ENCODE measurements at places on chromosomes 3 and 15.

GRCh38 chr15:44861439-44861910 lies 95.0 kb upstream of the TERB2 start:
- DNase-seq: no peak

DNA sequence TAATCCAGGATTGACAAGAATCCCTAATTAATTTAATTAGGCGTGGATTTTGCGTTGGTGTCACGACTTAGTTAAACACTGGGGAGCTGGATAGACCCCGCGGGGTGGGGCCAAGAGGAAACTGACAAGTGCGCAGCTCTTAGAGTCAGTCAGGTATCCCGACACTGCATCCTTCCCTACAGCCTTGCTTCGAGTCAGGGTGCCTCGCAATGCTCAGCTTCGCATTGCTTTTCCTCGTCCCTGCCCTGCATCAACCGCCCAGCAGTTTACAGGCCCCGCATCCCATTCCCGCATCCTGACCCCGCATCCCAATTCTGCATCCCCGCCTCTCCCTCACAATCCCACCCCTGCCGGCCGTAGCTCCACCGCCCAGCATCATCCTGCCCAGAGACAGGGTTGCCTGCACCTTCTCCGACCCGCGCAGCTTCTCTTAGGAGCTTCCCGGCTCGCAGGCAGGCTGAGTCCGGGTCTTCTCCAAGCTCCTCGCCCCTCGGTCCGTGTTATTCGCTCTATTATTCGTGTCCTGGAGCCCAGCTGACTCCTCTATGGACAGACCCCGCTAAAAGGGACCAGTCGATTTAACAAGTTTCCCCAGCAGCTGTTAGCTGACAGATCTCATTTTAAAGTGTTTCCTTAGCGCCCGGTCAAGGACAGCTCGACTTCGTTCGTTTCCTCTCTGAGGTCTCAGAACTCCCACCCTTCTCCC lies 699 bp upstream of the SHOX2 start:
- DNase-seq: no peak

DNA sequence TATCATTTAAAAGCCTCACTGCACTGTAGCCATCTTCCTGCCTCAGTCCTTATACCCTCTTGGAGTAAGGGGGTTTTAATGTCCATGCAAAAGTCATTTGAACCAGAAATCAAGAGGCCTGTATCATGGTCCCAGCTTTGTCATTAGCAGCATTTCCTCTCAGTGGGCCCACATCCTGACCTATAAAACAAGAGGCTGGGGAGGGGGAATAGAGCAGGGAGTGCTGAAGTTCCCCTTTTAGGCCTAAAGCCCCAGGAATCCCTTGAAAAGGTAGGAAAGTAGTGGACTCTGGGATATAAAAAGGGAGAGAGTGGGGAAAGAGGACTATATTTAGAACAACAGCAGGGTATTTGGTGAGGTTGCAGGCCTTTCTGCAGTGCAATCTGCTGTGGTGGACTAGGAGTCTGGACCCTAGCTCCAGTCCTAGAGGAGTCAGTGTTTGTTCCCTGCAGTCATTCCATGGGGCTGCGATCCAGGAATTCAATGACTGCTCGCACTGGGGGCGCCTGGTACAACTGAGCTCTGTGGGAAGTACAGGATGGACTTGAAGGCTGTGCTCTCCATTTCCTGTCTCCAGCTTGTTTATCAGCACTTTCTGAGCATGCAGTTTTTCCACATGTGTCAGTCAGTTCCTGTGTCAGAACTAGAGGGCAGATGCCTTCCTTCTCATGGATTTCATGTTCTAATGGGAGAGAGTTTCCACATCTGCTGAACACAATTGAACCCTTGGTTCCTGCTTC lies 46.8 kb downstream of the PDHB start:
- DNase-seq: no peak

DNA sequence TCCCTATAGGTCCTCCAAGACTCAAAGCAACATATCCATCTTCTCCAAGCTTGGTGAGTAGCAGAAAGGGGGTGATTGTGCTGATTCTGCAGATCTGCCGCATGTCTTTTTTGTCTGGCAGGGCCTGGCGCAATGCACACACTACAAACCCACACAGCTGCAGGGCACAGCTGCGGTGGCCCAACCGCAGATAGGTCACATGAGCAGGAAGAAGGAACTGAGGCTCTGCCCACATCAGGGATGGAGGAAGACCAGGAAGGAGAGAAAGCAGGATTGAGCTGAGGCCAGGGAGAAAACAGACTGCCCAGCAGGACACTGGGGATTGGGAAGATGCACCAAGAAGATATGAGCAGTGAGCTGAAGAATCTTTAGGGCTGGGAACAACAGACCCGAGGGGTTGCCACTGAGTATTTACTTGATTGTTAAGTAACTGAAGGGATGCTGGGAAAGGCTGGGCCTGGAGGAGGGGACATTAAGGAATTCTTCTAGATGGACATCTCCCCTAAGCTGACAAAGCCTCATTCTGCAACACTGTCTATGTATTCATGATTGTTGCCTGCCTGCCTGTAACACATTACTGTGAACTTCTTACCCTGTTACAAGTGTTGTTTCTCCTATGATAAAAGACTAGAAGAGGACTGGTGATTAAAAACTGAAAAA lies 126.7 kb downstream of the MYLK start:
- DNase-seq: no peak

DNA sequence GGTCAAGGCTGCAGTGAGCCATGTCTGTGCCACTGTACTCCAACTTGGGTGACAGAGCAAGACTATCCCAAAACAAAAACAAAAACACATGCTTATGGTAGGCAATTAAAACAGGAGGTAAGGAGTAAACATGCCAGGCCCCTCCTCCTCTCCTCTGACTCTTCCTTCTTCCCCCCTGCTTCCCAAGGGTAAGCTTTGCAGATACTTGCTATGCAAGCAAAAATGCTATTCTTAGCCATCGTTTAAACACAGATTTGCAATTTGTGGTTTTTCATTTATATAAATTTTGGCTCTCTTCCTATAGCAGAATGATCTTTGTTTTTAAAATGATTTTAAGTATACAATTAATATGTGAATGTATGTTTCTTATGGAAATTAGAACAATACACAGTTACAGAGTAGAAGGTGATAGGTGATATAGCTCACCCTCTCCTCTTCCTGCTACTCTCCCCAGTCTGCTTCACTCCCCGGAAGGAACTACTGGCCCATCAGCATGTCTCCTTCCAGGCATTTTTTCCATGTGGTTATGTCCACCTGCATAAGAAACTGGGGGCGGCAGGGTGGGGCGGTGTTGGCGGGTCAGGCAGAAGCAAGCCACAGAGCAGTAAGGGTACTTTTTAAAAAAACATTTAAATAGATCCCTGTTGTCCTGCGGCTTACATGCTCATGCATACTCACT lies 42.1 kb downstream of the IGF1R start:
- DNase-seq: no peak

DNA sequence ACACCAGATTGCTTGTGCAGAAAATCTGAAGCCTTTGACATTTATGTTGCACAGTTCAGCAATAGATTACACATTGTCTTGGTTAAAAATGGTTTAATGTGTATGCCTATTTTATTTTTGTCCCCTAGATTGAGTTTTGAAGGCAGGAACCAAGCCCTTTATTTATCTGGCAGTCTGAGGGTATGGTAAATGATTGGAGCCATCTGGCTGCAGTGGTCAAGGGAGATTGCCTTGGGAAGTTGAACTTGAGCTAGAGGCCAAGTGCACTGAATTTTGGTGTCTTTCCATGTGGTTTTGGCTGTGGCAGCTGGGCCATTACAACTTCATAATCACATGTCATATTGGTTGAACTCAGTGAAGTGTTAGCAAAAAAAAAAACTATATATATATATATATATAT lies 248.7 kb upstream of the C2CD4B start:
- DNase-seq: no peak

DNA sequence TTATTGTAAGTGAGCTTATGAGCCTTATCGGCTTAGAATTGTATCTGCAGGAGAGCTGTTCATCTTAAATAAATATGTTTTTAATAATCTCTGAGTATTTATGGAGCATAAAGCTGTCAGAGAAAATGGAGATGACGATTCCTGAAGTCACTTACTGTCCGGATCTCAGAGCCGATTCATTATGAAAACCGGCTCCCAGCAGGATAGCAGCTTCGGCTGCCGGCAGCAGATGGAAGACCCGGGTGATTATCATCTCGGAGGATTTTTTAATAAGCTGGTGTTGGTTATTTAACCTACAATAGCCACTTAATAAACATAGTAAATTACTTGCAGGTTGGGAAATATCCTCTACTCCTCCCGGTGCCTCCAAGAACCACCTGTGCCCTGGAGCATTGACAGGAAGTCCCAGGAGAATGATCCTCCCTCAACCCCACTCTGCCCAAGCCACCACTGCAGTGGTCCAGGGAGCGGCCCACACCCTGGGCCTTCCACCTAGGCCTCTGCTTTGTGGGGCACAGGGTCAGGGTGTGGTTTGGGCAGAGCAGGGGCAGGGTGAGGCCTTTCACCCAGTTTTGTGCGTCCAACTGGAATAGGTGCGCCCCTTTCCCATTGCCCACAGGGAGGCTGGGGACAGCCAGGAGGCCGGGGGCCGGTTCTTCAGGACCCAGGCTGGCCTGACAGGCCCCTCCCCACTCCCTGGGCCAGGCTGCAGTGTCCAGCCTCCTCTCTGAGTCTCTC lies 42.2 kb upstream of the PRR23E start:
- no peak for DNase-seq

DNA sequence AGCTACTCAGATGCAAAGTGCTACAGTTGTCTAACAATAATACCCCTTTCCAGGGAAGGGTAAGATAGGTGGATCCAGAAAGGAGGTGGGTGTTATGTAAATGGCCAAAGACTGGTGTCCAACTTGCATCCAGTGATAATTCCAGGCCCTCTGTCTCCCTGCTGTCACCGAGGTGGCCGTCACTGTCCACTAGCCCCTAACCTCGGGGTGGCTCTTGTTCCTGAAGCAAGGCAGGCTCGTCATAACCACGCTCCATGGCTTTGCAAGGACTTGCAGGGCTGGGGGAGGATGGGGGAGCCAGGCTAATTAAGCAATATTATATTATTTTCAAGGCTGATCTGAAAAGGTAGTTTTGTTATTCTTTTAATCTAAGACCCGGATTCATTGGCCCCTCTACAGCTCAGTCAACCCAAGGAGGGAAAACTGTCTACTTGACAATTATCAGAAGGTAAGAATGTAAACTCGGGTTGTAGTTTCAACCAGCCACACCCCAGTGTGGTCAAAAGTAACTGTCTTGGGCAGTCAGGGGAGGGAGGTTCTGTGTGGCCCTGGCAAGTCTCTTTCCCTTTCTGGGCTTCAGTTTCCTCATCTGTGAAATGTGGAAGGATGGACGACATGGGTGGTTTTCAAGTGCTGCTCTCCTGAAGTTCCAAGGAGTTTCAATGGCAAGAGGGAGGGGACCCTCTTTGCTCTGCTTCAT lies 220.1 kb upstream of the BHLHE40 start:
- no peak for DNase-seq

DNA sequence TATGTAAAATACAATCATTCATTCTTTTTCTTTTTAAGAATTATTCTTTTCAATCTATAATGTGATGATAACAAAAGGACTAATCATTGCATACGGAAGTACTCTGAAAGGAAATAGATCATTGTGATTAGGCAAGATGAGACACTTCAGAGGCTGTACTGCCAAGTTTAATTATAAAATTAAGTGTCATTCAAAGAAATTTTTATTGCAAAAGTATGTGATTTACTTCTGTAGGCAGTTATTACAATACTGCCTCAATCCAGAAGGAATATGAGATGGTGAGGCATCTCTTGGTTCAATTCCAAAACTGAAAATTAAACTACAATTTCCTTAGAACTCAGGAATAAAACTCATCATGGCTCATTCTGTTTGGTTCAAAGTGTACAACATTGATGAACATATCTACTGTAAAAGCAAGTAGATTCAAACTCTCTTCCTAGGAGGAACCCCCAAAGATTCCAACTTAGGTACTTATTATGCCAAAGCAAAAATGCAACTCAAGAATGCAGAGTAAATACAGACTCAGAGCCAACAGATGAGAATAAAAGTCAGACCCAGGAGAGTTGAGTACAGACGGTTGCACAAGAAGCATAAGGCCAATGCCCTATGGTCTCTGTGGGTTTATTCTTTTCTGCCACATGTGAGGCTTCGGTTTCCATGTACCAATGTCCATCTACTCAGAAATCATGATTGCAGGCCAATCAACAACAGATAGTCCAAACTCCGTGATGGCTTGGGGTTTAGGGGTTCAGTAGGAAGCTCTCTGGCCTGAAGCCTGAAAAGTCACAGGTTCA lies 118.5 kb upstream of the WNT5A start:
- DNase-seq: no peak

GRCh38 chr3:128041344-128041743 lies 10.9 kb upstream of the SEC61A1 start:
- DNase-seq: no peak

GRCh38 chr15:40891138-40891537 lies 3.1 kb upstream of the VPS18 start:
- no peak for DNase-seq

- no peak for DNase-seq
These were observed 14.9 kb downstream of the PLEKHO2 start for GRCh38 chr15:64856429-64857145.

DNA sequence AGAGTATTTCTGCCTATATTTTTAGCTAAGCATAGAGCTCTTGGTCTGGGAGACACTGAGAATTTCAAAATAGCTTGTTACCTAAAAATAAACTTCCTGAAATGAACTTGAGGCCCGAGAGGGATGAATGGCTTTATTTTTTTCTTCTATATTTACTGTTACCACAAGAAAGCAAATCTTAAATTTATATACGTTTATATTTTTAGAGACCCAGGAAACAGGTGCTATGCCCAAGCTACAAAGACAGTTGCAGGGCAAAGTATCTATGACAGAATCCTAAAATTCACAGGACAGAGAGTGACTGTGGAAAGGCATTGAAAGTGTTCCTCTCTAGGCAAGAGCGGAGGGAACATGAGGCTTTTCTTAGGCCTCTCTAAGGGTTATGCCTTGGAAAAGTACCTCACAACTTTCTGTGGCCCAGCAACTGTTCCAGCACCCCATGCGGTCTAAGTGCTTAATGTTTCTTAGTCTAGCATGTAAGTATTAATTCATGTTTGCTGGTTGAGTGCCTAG lies 36.5 kb downstream of the TGFBR2 start:
- DNase-seq: no peak

GRCh38 chr3:156522673-156523072 lies 32.2 kb downstream of the SSR3 start:
- DNase-seq: no peak

- no peak for DNase-seq
These were observed 26.3 kb downstream of the ALS2CL start for GRCh38 chr3:46667061-46667621.

GRCh38 chr3:151740581-151740980 lies 6.9 kb downstream of the AADACL2 start:
- no peak for DNase-seq

GRCh38 chr15:47932261-47932660 lies 188.5 kb upstream of the SLC24A5 start:
- no peak for DNase-seq

- DNase-seq: no peak
These were observed 172.2 kb downstream of the PPM1L start for GRCh38 chr3:160928183-160928726.

DNA sequence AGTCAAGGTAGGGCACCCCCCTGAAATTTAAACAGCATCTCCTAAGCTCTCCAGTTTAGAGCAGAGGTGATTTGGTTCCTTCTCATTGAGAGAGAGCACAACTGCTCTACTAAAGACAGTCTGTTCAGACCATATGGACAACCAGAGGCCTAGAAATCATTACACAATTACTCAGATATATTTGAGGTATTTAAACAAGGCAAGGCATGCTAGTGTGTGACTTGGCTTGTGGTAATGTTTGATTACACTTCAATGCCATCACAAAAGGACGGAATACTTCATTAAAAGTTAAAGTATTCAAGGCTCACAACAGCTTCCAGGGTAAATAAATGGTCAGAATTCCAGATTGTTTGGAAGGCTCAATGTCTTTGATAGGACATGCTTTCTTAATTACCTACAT lies 110.2 kb downstream of the LRTM1 start:
- no peak for DNase-seq

Data from stimulated activated CD8-positive, alpha-beta memory T cell treated with anti-CD3 and anti-CD28 coated beads, Interleukin-4, amount 100 ng/mL, for 1 hour (primary cell).